Stimulated activated CD8-positive, alpha-beta memory T cell treated with anti-CD3 and anti-CD28 coated beads, Interleukin-4, amount 100 ng/mL, for 48 hours (primary cell): ENCODE measurements at places on chromosomes 4 and X.

DNA sequence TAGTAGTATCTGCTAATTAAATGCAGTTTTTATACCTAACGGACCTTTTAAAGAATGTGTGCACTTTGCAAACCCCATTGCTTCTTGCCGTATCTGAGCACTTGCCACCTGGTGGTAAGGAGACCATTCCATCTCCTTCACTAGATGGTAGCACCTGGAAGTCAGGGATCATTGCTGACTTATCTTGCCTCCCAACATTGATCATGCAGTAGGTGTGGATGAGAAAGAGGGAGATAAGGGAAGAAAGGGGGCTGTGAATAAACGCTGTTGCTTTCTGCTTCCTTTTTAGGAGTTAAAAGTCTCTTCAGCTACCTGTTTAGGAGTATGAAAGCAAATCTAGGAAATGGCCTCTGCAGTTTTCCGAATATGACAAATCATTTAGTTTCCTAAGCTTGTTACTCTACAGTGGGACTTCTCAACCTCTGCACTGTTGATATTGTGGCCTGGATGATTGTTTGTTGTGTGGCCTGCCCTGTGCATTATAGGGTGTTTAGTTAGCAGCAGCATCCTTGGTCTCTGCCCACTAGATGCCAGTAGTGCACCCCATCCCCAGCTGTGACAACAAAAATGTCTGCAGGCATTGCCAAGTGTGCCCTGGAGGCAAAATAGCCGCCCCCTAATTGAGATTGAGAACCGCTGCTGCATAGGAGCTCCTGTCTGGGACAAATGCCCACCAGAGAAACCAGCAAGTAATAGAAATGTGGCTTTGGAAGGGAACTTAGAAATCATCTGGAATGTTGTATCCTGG is 38.8 kb downstream of the GAB1 start:
- no peak for DNase-seq

- DNase-seq, result no peak
Observed at GRCh38 chr4:149836546-149836945, 20.9 kb upstream of the IQCM start.

- DNase-seq, result no peak
Observed at GRCh38 chr4:67892253-67892652, 8.5 kb upstream of the TMPRSS11D start.

DNA sequence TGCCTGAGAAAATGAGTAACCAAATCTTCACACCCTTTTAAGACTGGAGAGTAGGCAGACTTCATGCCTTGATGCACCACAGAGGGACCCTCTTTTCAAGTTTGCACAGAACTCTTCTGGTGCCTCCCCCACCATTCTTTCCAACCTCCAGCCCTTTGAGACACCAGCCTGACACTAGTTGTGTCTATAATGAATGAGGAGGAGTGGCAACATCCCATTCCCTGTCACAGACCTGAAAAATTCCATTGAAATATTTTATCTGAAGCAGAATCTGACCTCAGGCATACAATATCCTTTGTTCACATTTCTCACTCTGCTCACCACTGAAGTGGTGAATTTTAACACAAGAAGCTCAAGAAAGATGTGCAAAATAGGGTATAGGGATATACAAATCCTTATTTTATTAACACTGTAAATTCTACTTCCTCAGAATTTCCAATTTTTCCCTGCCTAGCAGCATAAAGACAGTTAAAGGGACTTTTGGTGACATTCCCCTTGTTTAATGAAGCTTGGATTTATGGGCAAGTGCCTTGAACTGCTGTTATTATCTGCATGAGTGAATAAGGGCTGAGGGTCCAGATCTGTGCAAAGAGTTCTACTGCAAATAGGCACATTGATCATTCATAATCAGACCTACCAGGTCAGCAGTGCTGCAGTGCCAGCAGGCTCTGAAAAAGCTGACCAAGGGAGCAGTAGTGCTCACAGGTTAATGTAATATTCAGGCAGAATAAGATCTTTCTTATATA is 149.9 kb upstream of the PAQR3 start:
- DNase-seq, result no peak

DNA sequence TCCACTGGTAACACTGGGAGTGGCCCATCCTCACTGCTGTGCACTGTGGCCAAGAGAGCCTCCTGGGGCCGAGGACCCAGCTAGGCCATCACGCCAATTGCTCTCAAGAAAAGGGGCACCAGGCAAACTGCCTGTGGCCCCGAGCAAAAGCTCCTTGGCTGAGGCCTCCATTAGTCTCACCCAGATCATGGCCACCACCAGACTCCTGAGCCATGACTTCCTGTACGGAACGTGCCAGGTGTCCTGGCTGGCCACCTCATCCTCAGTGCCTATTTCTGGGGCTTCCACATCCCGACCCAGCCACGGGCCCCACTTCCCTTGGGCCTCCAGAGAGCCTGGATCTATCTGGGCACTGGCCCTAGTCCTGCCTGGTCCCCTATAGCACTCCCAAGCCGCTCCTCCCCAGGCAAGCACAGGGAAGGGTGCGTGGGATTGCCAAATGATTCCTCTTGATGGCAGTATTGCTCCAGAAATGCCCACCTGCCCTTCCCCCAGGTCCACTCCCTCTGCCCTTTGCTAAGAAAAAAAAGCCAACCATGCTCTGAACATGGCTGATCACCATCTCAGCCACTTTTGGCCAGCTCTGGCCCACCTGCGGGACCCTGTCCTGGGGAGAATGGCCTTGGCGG is 212.6 kb upstream of the AGTR2 start:
- no peak for DNase-seq
